ENCODE measurements at places on chromosomes 12 and 14.

GRCh38 chr12:129607301-129607700, 296.5 kb downstream of the TMEM132D start:
- no peak for DNase-seq

DNA sequence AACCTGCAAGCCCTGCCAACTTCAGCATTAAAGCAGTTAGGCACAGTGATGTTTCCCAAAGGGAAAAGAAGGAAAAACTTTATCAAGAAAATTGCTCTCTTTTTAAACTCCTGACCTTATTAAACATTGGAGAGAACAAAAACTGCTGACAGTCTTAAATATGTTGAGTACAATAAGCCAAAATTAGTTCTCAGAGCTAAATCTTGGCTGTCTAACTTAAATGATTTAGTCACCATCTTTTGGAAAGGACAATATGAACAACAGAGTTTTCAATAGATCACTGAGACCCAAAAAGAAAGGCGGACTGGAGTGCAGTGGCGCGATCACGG, 70.8 kb downstream of the DUSP6 start:
- DNase-seq: no peak

GRCh38 chr12:93145086-93145485, 216.0 kb upstream of the EEA1 start:
- no peak for DNase-seq

GRCh38 chr12:51874000-51874399, 13.9 kb upstream of the ANKRD33 start:
- no peak for DNase-seq

DNA sequence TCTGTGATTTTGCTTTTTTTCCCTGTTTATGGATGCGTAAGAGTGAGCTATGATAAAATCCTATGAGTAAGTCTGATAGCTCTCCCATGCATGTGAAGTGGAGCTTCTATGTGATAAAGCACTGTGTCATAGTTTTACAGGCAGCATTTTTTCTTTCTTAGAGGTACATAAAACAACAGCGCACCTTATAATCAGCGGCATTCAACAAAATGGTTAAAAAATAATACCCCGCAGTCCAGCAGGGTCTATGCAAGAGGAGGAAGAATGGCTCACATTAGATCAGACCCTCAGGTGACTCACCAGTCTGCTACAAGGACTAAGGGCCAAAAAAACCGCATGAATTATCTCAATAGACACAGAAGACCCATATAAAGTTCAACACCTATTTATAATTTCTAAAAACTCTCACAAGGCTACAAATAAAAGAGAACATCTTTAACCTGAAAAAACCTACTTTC, 33.0 kb upstream of the TMEM179 start:
- DNase-seq: no peak

GRCh38 chr12:103665971-103666370, 78.9 kb downstream of the STAB2 start:
- no peak for DNase-seq
